Left renal pelvis (tissue), 4 donors: ENCODE measurements at places on chromosomes 4 and X. TPM values are rescaled to one million over a fixed set of nuclear protein-coding genes. Genes with fewer than 3 reads are reported as not detected.

Gene CD99L2
- polyA plus RNA-seq, result 60.1 TPM

GRCh38 chr4:90165883-90166282, 38.7 kb downstream of the CCSER1 start:
- DNase-seq, result no peak

Gene ETDA
- polyA plus RNA-seq, result not detected

DNA sequence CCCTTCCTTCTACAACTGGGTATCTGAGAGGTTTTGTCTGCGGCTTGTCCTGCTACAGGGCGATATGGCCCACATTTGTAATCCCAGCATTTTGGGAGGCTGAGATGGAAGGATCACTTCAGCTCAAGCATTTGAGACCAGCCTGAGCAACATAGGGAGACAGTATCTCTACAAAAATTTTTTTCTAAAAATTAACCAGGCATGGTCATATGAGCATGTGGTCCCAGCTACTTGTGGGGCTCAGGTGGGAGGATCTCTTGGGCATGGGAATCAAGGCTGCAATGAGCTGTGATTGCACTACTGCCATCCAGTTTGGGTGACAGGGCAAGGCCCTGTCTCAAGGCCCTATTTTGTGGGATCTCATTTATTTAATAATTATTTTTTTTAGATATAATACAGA, 420.6 kb upstream of the PABPC4L start:
- DNase-seq, result no peak

Gene IBSP
- 0.37 TPM for polyA plus RNA-seq

Gene SAGE1
- polyA plus RNA-seq, result not detected

Gene BLTP1
- 69.1 TPM for polyA plus RNA-seq

Gene PLAC8
- 1.9 TPM for polyA plus RNA-seq

Gene RENBP
- polyA plus RNA-seq, result 10.4 TPM

- DNase-seq, result no peak
Measured at GRCh38 chr4:143700046-143700415, 444 bp downstream of the FREM3 start.

DNA sequence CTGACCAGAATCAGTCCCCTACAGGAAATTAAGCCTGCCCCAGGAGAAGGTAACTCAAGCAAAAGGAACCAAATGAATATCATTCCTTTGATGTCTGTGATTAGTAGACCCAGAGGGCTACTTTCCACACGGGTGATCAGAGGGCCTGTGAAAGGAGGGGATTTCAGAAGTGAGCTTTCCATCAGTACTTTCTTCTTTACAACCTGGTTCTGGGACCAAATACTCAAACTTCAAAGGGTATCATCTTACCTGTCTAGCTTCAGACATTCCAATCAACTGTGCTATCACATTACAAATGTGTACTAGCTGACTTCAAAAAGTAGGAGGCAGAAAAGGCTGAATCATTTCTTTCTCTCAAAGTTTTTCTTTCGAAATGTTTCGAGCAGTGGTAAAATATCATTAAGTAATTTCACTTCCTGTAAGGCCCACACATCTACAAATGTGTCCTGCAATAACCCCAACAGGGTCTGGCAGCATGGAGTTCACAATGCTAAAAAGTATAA, 23.9 kb downstream of the ACSL4 start:
- DNase-seq, result no peak

Gene TRIM60
- not detected for polyA plus RNA-seq

GRCh38 chr4:166895771-166896170, 338.5 kb downstream of the SPOCK3 start:
- no peak for DNase-seq

DNA sequence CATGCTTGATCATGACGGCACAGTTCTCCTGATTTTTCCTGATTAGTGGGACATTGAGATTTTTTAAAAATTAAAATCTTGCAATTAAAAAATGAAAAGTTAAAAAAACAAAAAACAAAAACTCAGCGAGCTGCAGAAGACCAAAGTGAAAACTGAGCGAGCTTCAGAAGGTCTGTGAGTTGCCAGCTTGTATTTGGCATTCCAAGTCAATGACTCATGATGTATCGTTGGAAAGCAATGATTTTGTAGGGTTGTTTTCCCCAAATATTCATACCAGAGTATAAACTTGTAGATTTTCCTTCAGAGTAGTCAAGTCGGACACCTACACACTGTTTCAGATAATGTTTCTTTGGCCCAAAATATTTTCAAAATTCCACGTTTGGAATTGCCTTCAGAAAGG, 76.9 kb downstream of the LRRC66 start:
- no peak for DNase-seq

DNA sequence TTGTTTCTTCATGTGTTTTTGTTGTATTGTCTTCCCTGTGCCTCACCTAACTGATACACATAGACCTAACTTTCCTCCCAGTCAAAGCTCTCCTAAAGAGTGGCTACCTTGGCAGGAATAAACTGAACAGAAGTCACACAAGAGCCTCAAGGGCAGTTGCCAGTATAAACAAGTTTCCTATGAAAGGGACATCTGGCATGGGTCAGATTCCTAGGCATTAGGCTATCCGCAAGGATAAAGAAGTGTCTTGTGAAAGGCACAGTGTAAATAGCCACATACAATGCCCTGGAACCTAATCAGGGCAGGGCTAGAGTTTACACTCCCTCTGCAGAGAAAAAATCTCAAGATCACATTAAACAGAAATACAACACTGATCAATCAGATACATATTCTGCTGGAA, 220.8 kb downstream of the SPANXN3 start:
- DNase-seq, result no peak

Gene GPC3
- polyA plus RNA-seq, result 2,545 TPM

DNA sequence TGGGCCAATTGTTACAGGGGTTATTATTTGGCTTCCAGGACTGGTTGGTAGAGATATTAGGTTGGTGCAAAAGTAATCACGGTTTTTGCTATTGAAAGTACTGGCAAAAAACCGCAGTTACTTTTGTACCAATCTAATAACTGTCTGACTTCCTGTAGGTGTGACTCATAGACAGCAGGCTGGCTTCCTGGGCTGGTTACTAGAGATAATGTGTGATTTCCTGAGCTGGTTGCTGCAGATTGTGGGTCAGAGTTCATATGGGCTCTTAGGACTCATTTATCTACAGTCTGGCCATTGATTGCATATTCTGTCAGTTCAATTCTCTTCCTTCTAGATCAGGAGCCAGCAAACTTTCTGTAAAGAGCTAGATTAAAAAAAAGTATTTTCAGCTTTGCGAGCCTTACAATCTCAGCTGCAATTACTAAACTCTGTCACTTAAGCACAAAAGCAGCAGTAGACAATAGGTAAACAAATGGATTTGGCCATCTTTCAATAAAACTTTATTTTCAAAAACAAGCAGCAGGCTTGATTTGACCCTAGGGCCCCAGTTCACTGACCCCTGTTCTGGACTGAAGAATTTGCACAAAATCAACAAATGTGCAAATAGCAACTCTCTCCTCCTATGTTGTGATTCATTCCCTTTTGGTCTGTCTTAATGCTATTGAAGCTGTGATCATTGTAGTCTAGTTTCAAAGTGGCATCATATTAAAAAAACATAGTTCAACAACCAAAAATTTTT, 50.8 kb upstream of the BOD1L1 start:
- DNase-seq, result no peak

DNA sequence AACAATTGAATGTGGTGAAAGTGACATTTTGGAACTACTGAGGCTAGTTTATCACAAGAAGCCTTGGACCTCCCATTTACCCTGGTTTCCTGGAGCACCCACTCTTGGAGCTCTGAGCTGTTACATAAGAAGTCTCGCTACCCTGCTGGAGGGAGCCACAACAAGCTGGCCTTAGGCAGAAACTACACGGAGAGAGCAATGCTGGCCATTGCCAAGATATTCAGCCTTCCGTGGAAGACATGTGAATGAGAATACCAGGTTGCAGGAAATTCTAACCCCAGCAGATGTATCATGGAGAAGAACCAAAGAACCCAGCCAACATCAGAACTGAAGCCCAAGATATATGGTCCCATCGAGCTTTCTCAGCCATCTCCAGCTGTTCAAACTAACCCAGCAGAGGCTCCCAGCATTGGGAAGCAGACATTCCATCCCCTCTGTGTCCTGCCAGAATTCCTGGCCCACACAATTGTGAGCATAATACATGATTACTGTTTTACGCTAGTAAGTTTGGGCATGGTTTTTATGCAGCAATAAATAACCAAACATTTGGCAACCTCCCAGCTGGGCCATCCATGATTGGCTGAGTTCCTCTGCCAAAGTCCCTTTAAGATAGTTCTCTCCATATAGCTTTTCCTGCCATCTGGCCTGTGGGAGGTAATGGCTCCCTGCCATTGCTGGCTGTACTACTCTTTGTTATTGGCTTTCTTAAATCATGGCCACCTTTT, 17.9 kb upstream of the PDE5A start:
- no peak for DNase-seq

Gene RS1
- 0.10 TPM for polyA plus RNA-seq

DNA sequence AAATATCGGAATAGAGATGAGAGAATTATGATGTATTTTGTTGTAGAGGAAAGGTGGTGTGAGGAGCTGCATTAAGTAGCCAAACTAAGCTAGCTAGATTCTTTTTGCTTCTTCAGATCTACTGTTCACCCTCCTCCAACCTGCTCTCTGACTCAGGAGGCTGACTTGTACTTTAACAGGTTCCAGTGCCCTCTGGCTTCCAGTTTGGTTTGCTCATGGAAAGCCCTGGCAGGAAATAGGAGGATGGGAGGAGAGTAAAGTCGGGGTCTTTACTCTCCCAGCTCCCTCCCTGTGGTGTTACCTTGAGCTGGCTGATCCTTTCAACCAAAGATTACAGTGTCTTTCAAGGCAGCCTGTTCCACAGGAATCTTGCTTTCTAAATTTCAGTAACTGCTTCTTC, 277.0 kb upstream of the EDA2R start:
- no peak for DNase-seq

Gene JAKMIP1
- not detected for polyA plus RNA-seq

GRCh38 chrX:45208121-45208856, 7.6 kb upstream of the DIPK2B start:
- no peak for DNase-seq

Gene CLRN2
- not detected for polyA plus RNA-seq

DNA sequence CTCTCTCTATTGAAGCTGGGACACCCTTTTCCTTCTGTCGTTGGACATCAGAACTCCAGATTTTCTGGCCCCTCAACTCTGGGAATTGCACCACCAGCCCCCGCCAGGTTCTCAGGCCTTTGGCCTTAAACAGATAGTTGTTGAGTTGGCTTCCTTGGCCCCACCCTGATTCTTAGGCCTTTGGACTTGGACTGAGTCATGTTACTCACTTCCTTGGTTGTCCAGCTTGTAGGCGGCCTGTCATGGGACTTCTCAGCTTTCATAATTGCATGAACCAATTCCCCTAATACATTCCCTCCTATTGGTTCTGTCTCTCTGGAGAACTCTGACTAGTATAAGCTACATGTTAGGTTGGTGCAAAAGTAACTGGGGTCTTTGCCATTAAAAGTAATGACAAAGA, 195.7 kb downstream of the GPAT3 start:
- no peak for DNase-seq

Gene OCRL
- 29.6 TPM for polyA plus RNA-seq

- DNase-seq, result no peak
Measured at GRCh38 chr4:11436673-11437072, 8.0 kb upstream of the HS3ST1 start.

Gene PRRG1
- polyA plus RNA-seq, result 23.9 TPM

GRCh38 chr4:135185256-135185655, 983.7 kb upstream of the PABPC4L start:
- DNase-seq, result no peak

Gene NDST3
- 2.9 TPM for polyA plus RNA-seq

Gene PRIMPOL
- polyA plus RNA-seq, result 43.8 TPM

- no peak for DNase-seq
Measured at GRCh38 chr4:2075987-2076907, 17.1 kb downstream of the NAT8L start.

DNA sequence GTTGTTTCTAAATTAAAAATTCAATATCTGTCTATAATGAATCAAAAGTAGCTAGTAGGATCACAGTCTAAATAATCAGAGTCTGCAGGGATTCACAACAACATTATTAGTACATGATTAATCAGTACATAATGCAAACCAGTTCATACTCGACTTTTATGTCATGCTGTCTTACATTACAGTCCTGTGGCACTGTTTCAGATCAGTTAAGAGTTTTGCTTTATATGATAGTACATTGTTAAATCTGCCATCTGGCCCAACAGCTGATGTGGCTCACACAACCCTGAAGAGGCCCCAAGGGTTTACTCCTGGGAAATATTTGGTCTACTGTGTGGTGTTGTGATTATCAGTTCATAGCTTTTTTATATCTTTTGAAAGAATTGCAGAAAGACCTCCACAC, 247.1 kb upstream of the ETNPPL start:
- no peak for DNase-seq

- DNase-seq, result no peak
Measured at GRCh38 chr4:149110481-149110880, 668.3 kb upstream of the NR3C2 start.

DNA sequence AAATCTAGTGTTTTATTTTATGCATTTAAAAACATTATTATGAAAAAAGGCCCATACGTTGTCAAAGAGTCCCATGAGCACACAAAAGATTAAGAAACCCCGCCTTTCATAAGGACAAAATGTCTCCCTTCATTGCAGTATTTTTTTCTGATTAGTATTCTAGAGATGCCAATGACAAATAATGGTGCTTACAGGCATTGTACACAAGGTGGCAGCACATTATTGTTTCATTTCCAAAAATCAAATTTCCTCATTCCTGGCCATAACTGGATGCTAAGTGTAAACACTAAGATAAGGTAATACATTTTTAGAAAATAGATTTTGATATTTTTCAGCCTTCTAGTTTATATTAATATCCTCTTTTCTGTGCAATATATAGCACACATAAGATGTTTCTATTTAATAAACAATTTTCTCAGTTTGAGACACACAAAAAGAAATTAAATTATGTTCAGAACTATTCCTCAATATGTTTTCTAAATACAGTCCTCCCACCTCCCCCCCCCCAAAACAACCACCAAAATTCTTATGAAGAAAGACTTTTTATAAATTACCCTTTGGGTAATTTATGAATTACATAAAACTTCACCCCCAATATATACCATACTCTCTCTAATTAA, 47.7 kb downstream of the TIGD2 start:
- DNase-seq, result no peak

DNA sequence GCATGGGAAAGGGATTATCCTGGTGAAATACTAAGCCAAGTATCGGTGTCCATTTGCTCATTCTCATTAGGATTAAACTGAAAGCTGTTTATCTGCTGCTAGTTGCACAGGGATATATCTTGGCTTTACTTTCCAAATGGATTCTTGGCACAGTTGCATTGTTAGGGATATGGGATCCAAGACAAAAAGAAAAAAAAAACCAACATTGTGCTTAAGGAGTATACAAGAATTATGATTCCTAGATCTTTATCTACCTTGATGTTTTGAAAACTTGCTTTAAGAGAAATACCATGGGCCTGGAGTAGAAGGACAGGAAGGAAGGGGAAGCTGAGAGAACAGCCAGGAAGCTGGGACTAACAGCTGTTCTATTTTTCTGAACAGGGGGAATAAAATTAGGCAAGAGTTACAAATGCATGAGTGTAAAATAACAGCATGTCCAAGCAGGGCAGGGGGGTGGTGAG, 107.6 kb downstream of the ATXN3L start:
- DNase-seq, result no peak

Gene SSX2
- polyA plus RNA-seq, result not detected
